ENCODE measurements at places on chromosomes 12 and 14.
A peak's percentile ranks its signal among the peaks of the same experiment; 100 is the strongest.

GRCh38 chr12:27549801-27550652 lies 26.0 kb downstream of the PPFIBP1 start:
- peak; percentile 95 for DNase-seq

GRCh38 chr14:23360496-23360895 lies 4.5 kb downstream of the EFS start:
- no peak for DNase-seq

DNA sequence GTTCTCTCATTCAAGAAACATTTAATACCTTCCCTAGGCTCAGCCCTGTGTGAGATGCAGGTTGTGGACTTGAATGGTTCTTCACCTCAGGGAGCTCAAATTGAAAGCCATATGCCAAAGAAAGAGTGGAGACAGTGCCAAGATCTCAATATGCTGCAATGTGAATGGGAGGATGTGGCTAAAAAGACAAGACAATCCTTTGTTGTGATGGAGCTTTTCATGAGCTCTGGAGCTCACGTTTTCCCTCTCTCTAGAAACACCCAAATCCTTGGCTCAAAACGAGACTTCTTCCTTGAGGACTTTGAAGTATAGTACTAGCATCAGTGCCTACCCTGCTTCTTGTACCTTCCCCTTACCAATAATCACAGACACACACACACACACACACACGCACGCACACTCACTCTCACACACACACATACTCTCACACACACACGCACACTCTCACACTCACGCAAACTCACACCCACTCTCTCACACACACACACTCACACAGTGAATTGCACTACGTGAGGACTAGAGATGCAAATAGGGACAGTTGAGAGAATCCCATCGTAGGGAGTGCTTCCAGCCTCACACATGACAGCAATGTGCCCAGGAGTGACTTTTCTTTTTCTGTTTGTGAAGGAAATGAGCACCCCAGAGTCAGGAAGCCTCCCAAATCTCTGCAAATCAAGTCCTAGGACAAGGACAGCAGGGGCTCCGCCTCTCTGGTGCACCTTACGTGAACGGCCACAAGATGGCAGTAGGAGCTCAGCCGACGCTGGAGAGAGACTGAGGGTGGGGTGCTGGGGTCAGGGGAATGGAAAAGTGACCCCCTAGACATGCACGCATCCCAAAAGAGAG lies 231.4 kb downstream of the PCNX1 start:
- no peak for DNase-seq

GRCh38 chr12:103538397-103538796 lies 42.6 kb upstream of the C12orf42 start:
- DNase-seq, result no peak

DNA sequence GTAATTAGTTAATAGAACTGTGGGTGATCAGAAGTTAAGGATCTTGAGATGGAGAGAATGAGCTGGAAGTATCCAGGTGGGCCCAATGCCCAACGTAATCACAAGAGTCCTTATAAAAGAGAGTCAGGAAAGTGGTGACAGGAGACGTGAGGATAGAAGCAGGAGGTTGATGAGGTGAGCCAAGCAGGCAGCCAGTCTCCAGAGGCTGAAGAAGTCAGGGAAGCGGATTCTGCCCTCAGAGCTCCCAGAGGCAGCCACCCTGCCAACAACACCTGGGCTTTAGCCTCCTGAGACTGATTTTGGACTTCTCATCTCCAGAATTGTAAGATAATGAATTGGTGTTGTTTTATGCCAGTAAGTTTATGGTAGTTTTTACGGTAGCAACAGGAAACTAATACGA lies 10.1 kb upstream of the SAV1 start:
- DNase-seq, result no peak

DNA sequence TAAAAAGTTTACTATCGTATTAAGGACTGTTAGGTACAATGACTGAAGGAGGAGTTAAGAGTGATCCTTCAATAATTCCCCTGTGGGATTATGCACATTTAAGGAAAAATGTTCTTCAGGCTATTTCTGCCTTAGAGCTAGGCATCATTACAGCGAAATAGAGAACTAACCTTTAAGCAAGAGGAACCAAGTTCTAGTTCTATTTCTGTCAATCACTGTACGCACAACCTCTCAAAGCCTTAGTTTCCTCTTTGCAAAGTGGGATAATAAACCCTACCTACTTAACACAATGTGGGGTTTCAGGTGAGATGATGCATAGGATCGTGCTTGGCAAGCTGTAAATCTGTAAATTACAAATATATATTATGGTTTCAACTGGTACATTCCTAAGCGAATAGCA lies 15.4 kb downstream of the NTF3 start:
- no peak for DNase-seq

- no peak for DNase-seq
Measured at GRCh38 chr12:105445249-105445648, 114.8 kb downstream of the C12orf75 start.

DNA sequence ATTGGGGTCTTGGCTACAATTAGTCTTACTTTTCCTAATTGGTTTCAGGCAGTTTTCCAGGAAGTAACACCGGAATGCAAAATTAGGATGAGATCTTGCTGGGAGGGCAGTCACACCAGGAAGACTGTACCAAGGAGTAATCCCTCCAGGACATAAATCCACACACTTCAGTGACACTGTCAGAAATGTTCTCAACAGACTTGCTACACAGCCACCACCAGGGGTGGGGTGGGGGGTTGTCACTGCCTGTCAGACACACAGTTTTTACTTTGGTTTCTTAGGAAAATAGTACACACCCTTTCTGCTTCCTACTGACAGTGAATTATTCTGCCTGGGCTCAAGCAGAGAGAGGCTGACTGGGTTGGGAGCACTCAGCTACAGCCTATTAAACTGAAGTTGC lies 102.9 kb upstream of the CCDC196 start:
- no peak for DNase-seq

- no peak for DNase-seq
Measured at GRCh38 chr12:123435636-123436016, 858 bp downstream of the RILPL2 start.

DNA sequence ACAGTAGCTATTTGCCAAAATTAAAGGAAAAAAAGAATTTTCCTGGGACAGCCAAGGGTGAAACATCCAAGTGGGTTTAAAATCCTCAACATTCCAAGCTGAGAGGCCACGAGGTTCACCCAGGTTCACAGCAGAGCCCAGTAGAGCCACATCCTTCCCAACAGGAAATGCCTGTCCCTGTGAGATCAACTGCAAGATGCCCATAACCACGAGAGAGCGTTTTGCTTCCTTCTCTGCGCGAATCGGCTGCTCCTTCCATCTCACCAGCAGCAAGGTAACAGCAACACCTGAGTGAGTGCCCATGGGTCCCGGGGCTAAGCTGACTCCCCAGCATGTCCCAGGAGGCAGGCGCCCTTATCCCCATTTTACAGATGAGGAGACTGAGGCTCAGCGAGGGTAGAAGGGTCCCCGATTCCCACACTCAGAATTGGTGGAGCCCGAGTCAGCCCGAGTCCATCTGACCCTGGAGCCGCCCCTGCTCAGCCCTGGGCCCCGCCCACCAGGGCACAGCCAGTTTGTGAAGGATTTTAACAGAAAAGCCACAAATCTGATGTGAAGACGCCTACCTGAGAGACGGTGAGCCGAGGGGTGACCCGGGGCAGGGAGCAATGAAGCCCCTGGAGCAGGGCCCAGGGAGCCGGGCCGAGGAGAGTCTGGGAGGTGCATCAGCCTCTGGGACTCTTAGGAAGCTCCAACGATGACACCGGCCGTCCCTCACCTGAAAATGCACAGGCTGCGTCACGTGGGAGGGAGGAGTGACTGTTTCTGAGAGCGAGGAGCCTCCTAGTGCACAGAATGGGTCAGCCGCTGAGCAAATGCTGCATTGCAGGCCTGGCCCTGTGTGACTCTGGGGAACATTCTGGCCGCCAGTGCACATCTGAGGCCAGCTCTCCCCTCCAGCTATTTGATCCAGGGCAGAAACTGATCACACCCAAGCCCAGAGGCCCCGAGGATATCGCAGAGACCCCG lies 236.9 kb upstream of the SFSWAP start:
- DNase-seq, result no peak

- no peak for DNase-seq
Measured at GRCh38 chr12:52419656-52420055, 13.5 kb upstream of the KRT82 start.

- DNase-seq, result no peak
Measured at GRCh38 chr14:95551435-95551834, 16.6 kb downstream of the GLRX5 start.

GRCh38 chr14:96307434-96307833 lies 51.4 kb downstream of the BDKRB1 start:
- DNase-seq, result no peak

DNA sequence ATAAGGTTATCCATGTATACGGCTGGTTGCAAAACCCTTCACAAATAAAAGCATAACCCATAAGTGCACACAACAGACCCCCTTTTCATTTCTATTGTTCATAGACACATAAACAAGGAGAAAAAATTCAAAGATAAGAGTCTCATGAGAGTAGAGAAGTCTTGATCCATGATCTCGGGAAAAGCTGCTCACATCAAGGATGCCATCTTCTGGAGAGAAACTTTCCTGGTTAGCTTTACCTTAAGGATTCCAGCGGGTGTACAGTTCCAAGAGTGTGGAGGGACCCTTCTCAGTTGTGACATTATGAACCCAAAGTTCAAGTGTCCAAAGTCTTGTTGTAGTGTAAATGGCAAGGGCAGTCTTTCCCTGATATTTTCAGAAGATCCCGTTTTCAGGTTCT lies 144.5 kb downstream of the LLPH start:
- DNase-seq, result no peak

DNA sequence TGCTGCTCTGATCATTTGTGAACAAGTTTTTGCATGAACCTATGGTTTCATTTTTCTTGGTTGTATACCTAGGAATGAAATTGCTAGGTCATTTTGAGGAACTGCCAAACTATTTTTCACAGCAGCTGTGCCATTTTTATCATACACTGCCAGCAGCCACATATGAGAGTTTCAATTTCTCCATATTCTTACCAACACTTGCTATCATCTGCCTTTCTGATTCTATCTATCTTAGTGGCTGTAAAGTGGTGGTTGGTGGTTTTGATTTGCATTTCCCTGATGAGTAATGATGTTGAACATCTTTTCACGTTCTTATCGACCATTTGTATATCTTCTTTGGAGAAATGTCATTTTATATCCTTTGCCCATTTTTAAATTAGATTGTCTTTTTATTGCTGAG lies 146.1 kb downstream of the C12orf75 start:
- DNase-seq, result no peak

DNA sequence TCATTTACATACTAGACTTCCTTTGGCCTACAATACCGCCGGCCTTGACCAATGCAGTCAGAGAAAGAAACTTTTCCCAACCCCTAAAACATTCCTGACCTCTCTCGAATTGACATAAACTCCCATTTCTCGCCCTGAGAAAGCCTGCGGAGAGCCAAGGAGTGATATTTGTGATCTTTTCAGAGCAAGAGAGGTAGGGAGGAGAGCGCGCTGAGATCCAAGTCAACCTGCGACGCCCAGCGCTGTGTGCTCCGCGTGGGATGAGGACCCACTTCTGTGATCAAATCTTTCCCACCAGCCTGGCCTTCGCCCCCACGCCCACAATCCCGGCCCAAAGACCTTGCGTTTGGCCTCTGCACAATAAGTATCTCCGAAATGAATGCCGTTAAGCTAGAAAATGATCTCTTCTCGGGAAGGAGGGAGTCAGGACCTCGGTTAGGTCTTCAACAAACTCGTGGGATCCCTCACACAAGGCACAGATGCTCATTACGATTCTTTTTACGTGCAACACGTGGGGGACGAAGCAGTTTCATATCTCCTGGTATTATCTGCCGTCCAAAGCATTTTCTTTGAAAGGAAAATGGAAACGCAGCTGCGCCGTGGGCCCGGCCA lies 6.3 kb upstream of the NPAS3 start:
- DNase-seq, result no peak

DNA sequence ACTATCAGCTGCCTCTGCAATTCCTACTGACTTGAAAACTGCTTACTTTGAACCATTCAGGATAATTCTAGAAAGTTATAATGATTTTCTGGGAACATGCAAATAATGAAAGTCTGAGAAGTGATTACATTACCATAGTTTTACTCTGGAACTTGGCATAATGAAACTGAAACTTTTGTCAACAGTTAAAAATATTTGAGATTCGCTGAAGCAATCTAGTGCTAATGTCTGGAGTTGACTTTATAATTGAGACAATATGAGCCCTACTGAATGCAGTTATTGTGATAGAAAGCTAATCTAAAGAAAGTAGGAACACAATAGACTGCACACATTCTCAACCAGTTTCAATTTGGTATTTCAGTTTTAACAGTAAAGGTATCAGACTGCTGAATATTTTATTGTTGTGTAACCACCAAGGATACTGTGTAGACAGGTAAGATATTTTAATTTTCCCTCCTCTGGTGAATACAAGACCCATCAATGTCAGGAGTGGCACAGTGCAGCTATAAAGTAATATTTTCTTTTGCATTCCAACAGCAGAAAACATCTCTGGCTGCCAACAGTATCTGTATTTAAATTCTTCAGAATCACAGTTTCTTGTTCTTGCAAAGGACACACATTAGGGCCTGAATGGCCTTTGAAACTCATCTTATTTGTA lies 483.5 kb downstream of the ATP23 start:
- DNase-seq, result no peak

DNA sequence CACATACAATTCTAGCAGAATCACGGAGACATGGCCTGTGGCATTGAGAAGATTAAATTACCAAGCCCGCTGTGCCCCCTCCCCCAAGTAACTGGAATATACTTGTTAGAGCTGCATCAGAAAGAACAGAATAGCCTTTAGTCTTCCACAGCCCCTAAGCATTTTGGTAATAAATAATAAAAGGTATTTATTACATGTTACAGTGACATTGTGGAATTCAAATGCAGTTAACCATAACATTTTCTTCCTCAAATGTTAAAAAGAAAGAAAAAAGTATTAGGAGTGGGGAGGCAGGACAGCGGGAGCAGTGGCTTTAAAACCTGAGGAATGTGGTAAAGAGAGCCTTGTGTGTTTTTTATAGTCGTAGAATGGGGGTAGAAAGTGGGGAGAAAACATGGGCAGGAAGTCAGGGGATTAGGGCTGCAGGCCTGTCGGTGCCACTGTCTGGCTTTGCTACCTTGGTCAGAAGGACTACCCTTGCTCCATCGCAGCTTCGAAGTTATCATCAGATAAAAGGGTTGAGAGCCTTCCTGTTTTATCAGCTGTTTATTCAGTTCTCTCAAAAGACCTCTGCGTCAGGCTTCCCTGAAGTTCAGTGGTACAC lies 255.9 kb downstream of the MSRB3 start:
- DNase-seq, result peak; percentile 24

DNA sequence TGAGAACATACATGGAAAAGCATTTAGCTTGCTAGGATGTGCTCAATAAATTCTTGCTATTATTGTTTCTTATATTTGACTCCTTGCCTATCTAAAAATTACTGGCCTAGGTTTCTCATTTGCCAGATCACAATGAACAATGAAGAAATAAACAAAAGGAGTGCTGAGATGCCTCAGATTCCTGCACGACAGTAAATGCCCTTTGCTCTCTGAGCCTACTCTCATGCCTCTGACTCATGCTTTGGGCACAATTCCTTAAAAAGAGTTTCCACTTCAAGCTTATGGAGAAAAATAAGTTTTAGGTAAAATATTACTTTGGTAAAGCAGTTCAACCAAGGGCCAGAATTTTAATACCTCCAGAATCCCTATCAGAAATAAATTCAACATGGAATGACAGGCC lies 30.9 kb downstream of the GRIN2B start:
- DNase-seq, result no peak
